ENCODE measurements at places on chromosomes 12 and 14.

- DNase-seq, result peak; percentile 53
These were observed 13.1 kb downstream of the DPF3 start for GRCh38 chr14:72880820-72881219.

DNA sequence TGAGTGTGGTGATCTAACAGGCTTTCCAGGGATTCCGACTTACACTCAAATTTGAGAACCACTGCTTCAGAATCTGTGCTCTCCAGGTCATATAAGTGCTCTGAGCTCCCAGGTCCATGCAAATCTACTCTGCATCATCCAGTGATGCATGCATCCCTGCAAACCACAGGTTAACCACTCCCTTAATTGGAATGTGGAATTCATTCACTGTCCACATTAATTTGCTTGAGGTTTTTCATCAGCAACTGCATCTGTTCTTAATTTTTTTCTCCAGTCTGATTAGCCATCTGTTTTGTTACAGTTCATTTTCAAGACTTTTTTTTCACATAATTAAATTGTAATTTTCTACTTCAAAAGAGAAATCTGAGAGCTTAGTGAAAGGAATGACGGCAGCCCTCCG is 43.4 kb upstream of the RIN3 start:
- DNase-seq, result no peak

- no peak for DNase-seq
These were observed 5.9 kb upstream of the FBLN5 start for GRCh38 chr14:91953170-91953985.

DNA sequence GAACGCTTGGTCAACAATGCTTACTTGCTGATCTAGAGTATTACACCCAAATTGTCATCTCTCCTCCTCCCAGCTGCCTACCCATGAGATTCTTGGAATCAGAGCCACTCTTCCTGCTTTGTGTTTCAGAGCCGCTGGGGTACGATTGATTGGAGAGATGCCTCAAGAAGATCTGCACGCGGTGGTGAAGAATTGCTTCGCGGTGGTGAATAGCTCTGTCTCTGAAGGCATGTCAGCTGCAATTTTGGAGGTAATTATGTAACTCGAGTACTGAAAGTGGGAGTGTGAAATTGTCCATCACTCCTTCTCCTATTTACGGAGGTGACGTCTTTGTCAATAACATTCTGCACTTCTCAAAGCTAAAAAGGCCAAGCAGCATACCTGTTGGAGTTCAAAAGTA is 93.9 kb downstream of the GLT1D1 start:
- no peak for DNase-seq

DNA sequence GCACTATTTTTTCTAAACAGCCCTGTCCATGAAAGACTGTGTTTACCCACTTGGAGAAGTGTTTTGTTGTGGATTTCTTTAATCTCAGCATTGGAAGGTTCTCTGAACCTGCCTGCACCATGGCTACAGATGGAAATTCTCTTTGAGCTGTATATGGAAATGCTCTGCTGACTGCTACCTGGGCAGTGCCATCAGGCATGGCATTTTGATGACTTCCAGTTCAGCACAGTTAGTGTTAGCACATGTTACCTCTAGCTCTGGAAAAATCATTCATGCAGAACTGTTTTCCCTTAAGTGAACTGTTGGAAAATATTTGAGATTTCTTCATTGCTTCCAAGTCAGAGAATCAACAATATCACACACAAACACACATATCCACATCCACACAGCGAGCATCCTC is 52.6 kb upstream of the RIC8B start:
- DNase-seq, result no peak

DNA sequence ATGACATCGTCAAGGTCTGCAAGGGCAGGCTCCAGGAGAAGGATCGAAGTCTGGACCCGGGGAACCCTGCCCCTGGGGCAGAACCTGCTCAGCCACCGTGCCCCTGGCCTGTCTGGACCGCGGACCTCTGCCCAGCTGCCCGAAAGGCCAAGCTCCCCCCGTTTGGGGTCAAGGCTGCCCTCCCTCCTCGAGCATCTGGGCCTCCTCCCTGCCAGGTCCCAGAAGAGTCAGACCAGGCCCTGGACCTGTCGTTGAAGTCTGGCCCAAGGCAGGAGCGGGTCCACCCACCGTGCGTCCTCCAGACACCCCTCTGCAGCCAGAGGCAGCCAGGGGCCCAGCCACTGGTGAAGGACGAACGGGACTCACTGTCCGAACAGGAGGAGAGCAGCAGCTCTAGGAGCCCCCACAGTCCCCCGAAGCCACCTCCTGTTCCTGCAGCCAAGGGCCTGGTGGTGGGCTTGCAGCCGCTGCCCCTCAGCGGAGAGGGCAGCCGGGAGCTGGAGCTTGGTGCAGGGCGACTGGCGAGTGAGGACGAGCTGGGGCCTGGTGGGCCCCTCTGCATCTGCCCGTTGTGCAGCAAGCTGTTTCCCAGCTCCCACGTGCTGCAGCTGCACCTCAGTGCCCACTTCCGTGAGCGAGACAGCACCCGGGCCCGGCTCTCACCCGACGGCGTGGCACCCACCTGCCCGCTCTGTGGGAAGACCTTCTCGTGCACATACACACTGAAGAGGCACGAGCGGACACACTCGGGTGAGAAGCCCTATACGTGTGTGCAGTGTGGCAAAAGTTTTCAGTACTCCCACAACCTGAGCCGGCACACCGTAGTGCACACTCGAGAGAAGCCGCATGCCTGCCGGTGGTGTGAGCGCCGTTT is 856 bp downstream of the ZBTB42 start:
- no peak for DNase-seq

DNA sequence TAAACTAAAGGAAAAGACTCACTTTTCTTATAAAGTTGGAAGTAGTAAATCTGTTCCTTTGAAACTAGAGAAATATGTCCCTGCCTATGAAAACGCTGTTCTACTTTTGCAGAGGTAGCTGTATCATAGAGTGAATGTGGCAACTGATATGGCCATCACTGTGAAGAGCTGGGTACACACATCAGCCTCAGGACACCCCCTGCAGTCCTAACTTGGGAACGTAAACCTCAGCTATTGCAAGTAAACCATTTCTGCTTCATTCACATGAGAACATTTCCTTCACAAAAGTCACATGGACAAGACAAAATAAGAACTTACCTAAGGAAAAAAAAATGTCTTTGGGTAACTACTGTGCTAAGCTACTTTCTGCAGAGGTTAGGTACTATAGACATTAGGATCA is 233.3 kb upstream of the PPFIA2 start:
- DNase-seq, result peak; percentile 49

GRCh38 chr12:113087193-113087592 is 30.7 kb downstream of the DTX1 start:
- DNase-seq, result no peak

- DNase-seq, result no peak
These were observed 56.3 kb downstream of the PLXNC1 start for GRCh38 chr12:94204499-94205247.

DNA sequence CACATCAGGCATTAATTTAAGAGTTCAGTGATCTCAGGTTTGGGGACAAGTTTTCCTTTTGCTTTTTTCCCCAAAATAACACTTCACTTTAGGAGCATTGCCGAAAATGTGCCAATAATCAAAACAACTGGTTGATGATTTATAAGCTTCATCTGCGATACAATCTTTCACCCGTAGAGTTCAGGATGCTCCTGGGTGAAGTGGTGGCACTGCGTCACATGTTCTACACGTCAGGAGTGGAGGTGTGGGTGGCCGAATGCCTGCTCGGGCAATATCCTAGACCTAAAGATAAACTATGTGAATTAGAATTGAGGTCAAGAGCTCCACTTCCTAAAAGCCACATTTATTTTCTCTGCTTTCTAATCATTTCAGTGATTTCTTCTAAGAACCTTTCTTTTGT is 70.9 kb upstream of the DICER1 start:
- DNase-seq, result no peak

GRCh38 chr14:85576848-85577542 is 47.1 kb downstream of the FLRT2 start:
- DNase-seq, result peak; percentile 66

GRCh38 chr14:76236172-76237130 is 84.7 kb downstream of the GPATCH2L start:
- DNase-seq, result peak; percentile 17

- DNase-seq, result no peak
These were observed 5.7 kb downstream of the TMEM19 start for GRCh38 chr12:71691504-71692129.

- DNase-seq, result no peak
These were observed 190.4 kb upstream of the KRR1 start for GRCh38 chr12:75701859-75702258.

DNA sequence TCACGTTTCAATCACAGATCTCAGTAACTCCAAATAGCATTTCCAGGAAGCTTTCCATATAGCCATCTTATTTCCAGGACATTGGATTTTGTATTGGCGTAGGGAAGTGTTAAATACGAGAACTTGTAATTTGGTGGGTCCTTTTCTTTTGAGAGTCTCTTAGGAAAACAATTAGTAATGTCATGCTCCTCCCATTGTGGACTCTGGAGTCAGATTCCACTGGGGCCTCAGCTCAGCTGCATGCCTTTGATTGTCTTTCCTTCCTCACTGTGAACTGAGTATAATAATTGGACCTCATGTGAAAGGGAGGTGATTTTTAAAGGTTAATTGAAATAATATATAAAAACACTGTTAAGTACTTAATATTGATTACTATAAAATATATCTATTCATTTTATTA is 462.6 kb downstream of the NPAS3 start:
- DNase-seq, result no peak

- DNase-seq, result peak; percentile 73
These were observed 1.4 kb downstream of the TNS2 start for GRCh38 chr12:53051058-53051880.

DNA sequence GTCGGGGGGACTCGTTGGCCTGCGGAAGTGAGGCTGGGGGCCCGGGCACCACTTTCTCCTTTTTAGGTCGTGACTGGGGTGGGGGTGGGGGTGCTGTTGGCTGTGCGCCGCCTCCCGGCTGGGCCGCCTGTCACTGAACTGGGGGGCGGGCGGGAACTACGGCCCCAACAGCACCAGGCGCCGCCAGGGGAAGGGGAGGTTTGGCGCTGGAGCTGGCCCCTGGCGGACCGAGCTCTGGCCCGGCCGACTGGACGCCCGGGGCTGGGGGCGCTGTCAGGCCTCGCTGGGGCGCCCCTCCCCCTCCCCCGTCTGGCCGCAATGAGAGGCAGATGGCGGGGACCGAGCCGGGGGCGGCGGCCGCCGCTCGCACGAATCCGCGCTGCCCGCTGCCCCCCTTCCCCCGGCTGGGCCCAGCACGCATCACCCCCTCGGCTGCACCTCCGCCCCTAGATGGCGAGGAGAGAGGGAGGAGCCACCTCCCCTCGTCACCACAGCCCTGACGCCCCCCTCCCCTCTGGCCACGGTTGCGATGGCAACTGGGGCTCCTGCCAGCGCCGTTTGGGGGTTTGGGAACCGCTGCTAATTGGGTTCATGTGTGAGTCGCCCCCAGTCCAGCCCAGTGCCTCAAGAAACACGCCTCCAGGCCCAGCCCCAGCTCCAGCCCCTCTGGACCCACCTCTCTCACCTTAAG is 723 bp downstream of the NFATC4 start:
- no peak for DNase-seq

DNA sequence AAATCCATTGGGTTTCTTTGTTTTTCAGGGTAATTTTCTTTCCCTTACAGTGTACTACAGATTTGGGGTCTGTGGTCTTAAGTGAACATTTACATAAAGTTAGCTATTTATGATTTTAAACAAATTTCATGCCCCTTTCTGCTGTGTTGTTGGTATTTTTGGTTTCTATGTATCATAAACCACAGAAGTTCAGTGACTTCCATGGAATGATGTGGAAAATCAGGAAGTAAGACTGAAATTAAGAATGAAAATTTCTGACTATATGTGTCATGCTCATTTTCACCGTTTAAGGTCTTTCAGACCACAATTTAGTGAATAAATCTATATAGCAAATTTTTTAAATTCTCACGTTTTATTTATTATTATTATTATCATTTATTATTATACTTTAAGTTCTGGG is 31.7 kb downstream of the ETV6 start:
- DNase-seq, result no peak

GRCh38 chr14:69044965-69045555 is 66.0 kb upstream of the ACTN1 start:
- no peak for DNase-seq

DNA sequence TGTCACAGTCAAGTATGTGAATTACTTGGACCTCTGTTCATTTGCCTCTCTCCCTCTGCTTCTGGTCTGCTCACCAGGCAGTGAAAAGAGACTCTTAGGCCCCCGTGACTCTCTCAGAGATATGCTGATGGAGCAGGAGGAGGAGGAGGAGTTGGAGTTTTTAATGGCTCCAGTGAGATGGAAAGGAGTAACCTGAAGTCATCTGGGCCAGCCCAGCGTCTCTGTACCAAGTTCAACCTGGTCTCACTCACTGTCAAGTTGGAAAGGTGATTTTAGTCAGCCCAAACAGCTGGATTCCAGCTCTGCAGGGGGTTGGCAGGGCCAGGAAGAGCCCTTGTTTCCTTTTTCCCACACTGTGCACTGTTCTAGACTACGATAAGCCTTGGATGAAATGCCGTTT is 48.6 kb downstream of the SH2B3 start:
- DNase-seq, result no peak

- no peak for DNase-seq
These were observed 103.5 kb downstream of the WSCD2 start for GRCh38 chr12:108232565-108232964.

DNA sequence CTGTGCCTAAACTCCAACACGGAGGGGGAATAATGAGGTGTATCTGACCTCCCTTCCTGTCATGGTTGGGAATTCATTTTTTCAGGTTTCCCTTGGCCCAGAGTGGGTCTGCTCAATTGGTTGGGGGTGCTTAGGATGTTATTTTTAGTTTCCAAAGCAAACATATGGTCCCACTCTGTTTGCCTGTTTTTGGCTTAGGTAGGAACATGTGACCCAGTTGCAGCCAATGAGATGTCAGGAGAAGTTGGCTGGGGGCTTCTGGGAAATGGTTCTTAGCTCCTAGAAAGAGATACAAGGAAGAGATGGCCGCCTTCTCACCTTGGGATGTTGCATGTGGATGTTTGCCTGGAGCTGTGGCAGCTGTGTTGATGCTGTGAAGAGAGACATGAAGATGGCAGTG is 147.9 kb upstream of the RFLNA start:
- no peak for DNase-seq

DNA sequence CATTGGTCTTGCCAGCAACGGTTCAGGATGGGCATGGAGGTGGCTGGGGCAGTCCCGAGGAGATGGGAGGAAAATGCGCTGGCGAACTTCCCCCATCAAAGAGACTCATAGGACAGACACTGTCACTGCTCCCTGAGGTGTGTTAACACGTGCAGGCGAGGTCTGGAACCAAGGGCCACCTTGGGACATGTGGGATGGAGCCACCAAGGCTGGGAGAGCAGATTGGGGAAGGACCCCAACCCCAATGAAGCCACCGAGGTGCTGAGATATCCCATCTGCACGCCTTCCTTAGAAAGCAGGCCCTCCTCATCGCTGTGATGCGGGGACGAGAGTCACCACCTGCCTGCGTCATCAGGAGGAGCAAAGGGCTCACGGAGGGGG is 16.9 kb upstream of the BEGAIN start:
- DNase-seq, result no peak

DNA sequence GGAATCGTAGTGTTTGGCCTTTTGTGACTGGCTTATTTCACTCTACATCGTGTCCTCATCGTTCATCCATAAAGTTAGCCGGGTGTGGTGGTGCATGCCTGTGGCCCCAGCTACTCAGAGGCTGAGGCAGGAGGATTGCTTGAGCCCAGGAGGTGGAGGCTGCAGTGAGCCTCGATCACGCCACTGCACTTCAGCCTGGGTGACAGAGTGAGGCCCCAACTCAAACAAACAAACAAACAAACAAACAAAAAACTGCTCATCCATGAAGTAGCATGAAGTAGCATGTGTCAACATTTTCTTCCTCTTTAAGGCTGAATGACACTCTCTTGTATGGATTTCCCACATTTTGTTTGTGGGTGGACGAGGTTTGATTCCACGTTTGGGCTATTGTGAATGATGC is 44.0 kb upstream of the MEG3 start:
- no peak for DNase-seq

- DNase-seq, result no peak
These were observed 81.1 kb downstream of the NKX2-1 start for GRCh38 chr14:36438883-36439282.
